NT2/D1 (cell line): ENCODE measurements at places on chromosomes 1 and 21.

- peak; percentile 100 for DNase-seq
These were observed at the start of gene SLC25A44 for GRCh38 chr1:156193488-156194299. TSS of gene SLC25A44 (plus strand) at chr1:156194104. CDS start at chr1:156199848, 5,744 bp downstream.

GRCh38 chr1:46288485-46289133, 14.8 kb downstream of the LRRC41 start:
- DNase-seq = no peak

DNA sequence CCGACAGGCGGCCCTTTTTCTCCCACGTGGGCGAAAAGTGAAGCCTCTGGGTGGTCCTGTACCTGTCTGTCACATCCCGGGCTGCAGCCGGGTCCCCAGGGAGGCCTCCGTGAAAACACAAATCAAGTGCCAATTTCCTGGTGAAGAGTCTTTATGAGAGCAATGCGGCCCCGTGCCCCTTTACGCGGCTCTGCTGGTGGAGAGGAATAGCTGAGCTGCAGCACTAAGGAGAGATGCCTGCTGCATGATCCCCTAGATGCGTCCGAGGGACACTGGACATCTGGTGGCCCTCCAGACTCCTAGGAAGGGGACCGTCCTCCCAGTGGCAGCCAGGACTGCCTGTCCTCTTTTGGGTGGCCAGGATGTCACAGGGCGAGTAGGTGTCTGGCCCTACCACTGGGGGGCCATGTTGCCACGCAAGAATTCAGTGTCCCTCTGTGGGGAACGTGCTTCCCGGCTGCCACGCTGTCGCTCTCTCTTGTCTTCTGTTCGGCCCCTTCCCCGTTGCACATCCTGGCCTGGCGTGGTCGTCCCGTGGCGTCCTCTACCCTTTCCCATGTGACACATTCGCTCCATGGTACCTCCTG, 38.7 kb downstream of the COL18A1 start:
- DNase-seq = no peak

- DNase-seq = no peak
These were observed 681.0 kb upstream of the USP24 start for GRCh38 chr1:55896210-55896609.

DNA sequence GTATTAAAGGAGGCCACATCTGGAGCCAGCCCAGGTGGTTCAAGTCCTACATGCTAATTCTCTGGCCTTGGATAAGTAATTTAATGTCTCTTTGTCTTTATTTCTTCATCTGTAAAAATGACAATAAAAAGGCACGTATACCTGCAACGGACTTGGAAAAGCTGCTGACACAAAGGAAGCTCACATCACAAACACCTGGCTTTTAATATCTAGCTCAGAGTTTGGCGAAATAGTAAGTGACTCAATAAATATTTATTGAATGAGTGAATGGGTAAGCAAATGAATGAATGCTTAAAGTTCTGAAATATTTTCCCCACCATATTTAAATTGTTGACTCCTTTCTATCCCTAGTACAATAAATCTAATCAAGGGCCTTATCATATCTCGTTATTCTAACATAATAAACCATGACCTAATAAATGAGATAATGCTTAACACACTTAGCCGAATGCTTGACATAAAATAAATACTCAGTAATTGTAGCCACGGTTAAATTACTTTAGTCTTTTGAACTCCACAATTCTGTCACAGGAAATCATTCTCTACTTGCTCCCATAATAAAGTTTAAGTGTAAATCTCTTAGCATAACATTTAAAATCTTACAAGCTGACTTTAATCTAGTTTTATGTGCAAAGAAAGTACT, 74.7 kb upstream of the PALMD start:
- no peak for DNase-seq

DNA sequence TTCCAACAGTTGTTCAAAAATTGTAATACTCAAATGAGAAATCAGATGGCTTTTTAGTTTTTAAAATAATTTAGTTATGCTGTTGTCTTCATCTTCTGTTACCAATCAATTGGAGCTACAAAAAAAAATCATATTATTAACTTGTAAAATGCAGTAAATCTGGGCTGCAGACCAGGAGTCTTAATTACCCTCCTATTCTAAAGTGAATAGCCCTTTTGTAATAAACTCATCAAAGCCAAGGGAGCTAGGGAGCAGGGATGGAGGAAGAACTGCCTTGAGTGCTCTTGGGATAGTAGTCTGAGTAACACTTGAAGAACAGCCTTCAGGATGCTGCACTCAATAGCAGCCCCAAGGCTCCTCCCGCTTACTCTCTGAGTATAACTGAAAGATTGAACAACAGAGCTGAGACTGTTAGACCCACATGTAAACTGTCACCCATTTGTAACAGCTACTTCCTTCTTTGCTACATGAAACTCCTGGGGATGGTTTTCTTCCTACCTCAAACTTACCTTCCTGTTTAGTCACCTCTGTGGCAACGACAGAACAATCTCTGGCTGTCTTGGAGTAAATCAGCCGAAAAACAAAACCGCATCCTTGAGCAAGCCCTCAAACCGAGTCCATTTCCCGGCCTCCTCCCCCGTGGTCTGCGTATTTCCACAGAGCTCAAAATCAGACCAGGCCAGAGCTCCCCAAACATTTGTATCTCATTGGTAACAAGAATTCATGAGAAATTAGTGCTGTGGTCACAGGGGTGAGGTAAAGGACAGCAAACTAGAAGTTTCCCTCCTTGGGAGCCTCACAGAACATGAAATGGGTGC, 55.9 kb downstream of the CD58 start:
- no peak for DNase-seq

DNA sequence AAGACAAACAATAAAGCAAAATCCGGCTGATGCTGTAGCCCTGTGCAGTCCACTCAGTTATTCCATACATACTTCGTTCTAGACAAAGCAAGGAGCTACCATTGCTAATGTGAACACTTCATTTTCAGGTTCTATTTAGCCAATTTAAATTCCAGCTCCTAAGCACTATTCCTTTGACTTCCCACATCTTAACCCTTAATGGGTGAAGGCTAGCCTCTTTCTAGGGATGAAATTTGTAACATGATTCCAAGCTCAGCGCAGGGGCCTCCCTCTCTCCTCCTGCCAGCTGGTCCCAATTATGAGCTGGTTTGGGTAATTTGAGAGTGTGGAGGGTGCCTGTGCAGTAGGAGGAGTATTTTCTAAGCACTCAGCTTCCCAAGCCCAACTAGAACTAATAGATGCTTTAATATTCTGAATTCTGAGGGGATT, 53.9 kb upstream of the PTGFRN start:
- no peak for DNase-seq

DNA sequence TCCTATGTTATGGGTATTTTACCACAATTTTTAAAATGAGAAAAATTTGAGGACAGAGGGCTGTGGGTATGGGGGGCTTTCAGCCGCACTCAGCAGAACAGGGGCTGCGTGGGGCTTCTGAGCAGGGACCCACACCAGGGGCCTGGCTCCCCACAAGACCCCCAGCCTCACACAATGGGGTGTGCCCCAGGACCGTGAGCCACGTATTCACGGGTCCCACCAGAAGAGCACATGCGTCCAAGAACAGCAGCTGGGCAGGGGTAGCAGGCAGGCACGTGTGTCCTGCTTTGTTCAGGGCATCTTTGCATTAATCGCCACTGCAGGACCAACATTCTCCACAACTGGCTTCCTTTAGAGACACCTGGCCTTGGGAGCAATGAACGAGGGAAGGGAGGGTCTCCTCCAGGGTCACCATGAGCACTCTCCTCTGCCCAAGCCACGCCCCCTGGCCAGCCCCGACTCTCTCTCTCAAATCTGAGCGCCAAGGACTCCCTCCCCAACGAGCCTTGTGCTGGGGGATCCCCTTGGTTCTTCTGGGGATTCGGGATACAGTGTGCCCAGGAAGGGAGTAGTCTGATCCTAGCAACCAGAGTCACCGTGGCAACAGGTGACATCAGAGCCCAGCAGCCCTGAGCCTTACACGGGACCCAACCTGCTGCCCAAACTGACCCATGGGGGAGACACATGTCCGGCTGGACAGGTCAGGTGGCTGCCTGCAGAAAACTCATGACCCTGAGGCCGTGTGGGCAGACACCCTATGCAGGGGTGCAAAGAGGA, 7.4 kb upstream of the ARF1 start:
- DNase-seq = no peak

GRCh38 chr1:10170239-10170574, 40.2 kb upstream of the KIF1B start:
- DNase-seq = no peak

DNA sequence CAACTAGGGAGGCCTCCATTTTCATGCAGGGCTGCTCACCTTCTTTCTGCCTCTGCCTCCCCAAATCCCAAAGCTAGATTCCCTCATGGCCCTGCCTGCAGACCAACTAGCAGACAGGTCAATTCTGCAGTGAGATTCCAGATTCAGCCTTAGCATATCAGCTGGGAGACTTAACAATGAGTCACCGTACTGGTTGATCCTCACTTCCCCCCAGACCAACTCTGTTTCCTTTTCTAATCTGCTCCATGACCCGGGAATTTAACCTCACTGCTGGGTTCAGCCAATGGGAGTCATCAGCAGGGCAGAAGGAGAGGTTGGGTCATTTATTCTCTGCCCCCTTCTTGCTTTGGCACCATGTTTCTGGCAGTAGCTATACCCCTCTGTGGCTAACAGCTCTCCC, 140.6 kb upstream of the GRIK3 start:
- DNase-seq = peak; percentile 36

DNA sequence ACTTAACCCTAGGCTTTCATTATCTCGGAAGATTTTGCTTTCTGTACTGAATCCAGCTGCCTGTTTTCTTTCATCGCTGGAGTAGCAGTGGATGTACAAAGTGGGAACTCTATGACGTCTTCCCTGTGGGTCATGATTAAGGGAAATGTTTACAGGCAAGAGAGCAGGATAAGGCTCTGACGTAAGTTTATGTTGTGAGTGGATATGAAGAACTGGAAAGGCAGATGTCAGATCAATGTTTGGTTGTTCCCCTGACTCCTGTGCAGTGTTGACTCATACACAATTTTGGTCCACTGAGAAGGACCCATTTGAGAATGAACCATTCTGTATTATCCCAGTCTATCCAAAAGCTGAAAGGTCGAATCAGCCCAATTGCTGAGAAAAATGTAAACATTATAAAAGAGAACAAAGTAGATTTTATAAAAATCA, 292.4 kb downstream of the GRIK1 start:
- no peak for DNase-seq
